ENCODE measurements at places on chromosomes 6 and 20. TPM values are rescaled to one million over a fixed set of nuclear protein-coding genes. Genes with fewer than 3 reads are reported as not detected.

- H3K4me3 ChIP-seq, result no peak overlapping the region
- no peaks in the 10 kb centered on the region for H3K27me3 ChIP-seq
- peaks cover 40% of the 10 kb centered on the region for H3K36me3 ChIP-seq
These were observed 23.7 kb downstream of the PEX7 start for GRCh38 chr6:136846046-136846445.

GRCh38 chr6:14921170-14921569 is 324.7 kb upstream of the JARID2 start:
- H3K4me1 ChIP-seq, result peaks cover 49% of the 10 kb centered on the region
- H3K27ac ChIP-seq, result no peak overlapping the region
- H3K36me3 ChIP-seq, result no peaks in the 10 kb centered on the region
- H3K4me3 ChIP-seq, result no peak overlapping the region
- H3K27me3 ChIP-seq, result peaks cover 17% of the 10 kb centered on the region

DNA sequence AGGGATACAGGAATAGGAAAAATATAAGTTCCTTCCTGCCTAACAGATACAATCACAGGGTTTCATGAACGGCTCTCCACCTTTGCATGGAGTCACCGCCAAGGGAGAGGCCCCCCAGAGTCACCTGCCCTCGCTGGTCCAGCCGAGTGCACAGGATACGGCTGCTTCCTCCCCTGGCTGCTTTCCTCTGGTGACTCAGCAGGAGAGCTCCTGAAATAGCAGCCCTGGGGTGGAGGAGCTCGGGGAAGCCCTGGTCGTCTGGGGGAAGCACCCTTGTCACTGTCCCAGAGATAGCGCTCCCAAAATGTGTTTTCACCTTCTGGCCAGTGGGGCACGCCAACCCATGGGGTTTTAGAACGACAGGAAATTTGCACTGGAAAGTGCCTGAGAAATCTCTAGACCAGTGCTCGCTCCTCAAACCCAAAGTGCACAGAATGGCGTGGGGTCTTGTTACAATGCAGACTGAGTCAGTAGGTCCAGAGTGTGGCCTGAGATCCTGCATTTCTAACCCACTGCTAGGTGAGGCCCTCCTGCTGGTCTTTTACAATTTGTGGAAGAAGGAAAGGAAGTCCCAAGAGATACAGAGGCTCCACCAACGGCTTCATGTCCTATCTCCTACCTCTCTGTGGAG is 35.9 kb upstream of the FAM50B start:
- H3K27me3 ChIP-seq, result no peaks in the 10 kb centered on the region
- H3K4me1 ChIP-seq, result peaks cover 13% of the 10 kb centered on the region
- no peaks in the 10 kb centered on the region for H3K36me3 ChIP-seq
- no peak overlapping the region for H3K27ac ChIP-seq
- no peak overlapping the region for H3K4me3 ChIP-seq

SLC44A4 gene
- 0.66 TPM for total RNA-seq

ZNF512B gene
- 61.0 TPM for total RNA-seq

BNIP5 gene
- total RNA-seq, result not detected
